Endothelial cell of umbilical vein (primary cell): ENCODE measurements at places on chromosomes 7 and 10.
A peak's percentile ranks its signal among the peaks of the same experiment; 100 is the strongest.

GRCh38 chr10:102676534-102677315 lies 32.4 kb downstream of the TRIM8 start:
- no peak for DNase-seq

- no peak for DNase-seq
These were observed 32.0 kb upstream of the STRIP2 start for GRCh38 chr7:129401967-129402860.

- no peak for DNase-seq
These were observed 356.4 kb upstream of the VWC2 start for GRCh38 chr7:49417034-49417433.

DNA sequence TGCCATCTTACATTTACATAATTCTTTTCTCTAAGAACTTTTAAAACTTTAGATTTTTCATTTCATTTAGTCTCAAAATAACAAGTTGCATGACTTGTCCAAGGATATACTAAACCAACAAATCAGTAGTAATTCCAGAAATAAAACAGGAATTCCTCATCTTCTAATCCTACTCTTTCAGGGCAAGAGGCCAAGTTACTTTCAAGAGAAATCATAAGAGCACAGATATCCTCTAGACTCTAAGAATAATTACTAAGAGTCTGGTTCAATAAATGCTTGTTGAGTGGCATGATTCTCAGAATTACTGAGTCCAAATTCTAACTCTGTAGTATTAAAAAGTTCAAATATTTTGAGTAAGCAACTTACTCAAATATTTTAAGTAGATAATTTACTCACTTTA lies 12.9 kb downstream of the PDZD8 start:
- peak; percentile 47 for DNase-seq

DNA sequence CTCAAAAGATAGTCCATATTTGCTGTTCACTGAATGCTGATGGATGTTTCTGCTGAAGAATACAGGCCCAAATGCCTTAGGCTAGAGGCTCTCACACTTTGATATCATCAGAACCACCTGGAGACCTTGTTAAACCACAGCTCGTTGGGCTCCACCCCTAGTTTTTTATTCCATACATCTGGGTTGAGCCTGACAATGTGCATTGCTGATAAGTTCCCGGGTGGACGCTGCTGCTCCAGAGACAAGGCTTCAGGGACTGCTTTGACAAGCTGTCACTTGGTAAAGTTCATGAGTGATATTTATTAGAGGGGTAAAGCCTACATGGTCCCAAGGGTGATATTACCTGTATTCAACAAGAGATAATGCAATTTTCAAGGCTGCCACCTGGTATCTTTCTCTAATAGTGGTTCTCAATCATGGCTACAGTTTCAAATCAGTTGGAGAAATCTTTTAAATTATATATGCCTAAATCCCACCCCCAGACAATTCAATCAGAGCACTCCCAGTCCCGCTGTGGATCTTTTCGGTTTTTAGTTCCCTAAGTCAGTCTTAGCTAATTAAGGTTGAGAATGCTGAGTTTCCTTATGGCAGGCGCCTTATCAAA lies 107.1 kb upstream of the GSDME start:
- no peak for DNase-seq

GRCh38 chr7:2237109-2237602 lies 4.4 kb upstream of the MAD1L1 start:
- DNase-seq, result no peak

DNA sequence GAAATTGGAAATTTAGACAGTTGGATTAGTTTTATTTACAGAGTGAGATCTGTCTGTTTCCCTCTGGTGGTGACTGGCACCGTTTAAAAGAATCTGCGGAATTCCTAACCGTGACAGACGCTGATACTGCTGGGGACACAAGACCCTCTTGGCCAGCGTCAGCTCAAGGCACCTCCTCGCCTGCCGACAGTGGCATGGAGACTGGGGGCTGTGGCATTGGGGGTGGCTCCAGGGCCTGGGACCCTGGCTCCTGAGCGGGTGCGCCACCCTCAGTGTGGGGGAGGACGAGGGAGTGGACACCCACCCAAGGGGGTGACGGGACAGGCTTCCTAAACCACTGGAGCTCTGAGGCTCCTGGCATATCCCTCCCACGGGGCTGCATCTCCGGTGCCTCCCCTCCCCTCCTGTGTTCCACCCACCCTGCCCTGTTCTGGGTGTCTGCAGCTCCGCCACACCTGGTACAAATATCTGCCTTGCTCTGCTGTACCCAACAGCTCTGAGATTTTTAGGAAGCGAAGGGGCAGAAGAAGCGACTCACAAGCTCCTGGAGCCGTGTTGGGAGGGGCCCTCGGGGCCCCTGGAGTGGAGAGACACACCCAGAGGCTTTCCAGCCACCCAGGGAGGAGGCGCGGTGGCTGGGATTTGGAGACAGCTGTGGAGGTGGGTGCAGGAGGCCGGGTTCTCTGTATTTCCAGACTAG lies 178.7 kb downstream of the DNAJB6 start:
- DNase-seq, result no peak

DNA sequence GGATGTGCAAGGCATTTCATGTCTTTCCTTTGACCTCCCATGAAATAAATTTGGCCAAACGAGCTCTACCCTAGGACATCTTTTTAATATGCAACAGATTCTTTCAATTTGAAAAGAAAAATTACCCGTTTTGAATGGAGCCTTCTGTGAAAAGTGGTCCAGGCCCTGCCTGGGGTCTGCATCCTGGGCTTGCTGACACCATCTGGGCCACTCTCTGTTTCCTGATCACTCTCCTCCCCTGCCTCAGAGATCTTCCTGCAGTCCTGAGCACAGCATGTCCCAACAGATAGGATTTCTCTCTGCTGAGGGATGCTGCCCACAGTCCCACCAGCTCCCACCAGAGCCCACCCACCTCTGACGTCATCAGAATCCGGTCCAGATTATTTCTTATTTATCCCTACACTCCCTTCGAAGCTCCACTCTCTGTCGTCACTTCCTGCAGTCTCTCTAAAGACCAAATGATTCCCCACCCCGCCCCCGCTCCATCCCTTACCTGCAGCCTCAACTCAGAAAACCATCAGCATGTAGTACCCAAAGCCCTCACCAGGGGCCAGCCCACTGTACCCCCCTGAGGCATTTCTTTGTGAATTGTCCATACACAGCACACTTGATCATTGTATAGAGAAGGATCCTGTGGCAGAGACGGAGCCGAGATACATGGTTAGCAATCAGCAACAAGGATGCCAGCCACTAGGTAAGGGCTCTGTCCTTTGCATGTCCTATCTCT lies 192.1 kb upstream of the MGMT start:
- no peak for DNase-seq

DNA sequence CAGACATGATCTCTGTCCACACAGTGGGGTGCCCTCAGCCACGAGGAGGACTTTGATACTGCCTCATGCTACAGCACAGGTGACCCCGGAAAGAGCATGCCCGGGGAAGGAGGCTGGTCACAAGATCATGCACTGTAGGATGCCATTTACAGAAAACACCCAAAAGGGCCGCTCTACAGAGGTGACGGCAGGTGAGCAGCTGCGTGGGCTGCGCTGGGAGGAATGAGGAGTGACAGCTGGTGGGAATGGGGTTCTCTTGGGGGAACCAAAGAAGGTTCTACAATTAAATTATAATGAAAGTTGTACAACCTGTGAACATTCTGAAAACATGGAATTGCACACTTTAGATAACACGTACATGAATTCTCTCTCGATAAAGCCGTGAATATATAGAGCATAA lies 12.0 kb downstream of the INTS1 start:
- no peak for DNase-seq

DNA sequence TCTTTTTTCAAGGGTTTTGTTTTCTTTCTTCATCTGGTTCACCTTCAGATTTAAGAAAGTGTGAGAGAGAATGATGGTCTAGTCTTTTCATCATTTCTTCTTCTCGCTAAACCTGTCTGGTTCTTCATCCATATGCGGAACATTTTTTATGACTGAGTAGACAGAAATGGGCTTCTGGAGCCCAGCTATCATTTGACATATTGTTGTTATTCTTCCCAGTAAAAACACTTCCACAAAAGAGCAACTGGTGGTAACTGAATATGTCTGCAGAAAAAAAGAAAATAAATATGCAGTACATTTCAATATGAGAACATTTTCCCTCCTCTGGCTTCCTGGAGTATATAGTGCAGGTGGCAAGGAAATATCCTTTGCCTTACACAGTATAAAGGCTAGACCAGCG lies 209.5 kb downstream of the JCAD start:
- no peak for DNase-seq

GRCh38 chr10:23174074-23174976 lies 17.8 kb upstream of the PTF1A start:
- no peak for DNase-seq

DNA sequence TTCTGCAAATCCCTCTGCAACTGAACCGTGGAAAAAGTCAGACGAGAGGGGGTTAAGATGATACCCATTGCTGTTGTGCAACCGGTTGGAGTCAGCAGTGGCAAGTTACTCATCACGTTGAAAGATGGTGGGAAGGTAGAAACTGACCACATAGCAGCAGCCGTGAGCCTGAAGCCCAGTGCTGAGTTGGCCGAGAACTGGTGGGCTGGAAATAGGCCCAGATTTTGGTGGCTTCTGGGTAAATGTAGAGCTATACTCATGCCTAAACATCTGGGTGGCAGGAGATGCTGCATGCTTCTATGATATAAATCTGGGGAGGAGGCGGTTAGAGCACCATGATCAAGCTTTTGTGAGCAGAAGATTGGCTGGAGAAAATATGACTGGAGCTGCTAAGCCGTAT lies 78.6 kb downstream of the ARL5B start:
- DNase-seq, result no peak

DNA sequence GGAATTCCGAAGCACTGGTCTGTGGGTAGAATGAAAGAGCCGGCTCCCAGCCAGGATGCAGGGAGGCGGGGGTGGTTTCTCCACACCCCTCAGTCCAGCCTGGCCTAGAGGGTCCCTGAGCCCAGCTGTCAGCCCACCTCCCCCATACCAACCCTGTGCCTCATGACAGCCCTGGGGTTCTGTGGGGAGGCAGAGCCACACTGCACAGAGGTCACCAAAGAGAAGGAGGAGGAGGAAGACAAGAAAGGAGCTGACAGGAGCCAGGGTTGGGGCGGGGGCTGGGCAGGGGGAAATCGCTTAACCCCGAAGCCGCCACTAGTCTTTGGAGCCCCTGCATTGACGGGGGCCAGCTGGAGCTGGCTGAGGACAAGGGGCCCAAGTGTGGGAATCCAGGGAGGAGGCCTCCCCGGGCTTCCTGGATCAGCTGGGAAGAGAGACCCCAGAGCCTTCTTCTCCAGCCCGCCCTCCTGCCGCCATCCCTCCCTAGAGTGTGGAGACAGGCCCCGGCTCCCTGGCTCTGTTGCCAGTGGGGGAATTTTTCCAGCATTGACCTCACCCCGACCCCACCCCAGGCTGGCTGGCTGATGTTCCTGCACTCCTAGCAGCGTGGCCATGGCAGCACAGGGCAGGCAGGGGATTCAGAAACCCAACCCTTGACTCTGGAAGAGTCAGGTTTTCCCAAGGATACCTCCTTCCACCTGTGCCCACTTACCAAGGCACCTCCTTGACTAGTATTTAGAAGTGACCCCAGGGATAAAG lies 32.5 kb downstream of the KAZALD1 start:
- DNase-seq, result no peak

- no peak for DNase-seq
These were observed 56.9 kb upstream of the ADGRA1 start for GRCh38 chr10:133030781-133031180.

DNA sequence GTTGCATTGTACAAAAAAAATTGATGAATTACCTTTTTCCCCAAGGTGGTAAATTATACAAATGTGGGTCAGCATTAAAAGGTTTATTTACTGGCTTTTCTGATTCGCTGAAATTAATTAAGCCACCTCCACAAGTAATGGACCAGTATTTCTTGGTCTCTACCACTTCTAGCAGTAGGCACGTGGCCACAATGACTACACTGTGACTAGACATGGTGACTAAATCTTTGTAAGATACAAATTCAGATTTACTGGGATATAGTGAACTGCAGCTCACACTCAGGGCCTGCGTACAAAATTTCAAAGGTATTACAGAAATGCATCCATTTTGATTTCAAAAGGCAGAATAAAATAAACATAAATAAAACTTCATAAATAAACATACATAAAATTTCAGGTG lies 10.9 kb downstream of the HPSE2 start:
- no peak for DNase-seq

DNA sequence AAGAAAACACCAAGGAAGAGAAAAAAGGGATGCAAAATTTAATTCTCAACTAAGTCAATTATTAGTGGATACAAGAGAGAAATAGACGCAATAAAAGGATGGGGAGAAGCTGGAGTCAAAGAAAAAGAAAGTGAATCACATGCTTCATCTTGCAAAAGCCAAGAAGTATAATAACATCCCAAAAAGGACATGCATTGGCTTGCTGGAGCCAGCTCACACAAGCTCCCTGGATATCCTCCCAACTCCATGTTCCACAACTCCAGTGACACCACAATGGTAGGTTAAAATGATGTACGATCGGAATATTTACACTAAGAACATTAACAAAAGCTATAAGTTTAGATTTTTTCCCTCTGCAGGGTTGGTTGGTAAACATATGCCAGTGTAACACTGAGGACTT lies 72.4 kb downstream of the MACC1 start:
- DNase-seq, result no peak

- DNase-seq, result no peak
These were observed 10.1 kb upstream of the EGR2 start for GRCh38 chr10:62826273-62826672.

DNA sequence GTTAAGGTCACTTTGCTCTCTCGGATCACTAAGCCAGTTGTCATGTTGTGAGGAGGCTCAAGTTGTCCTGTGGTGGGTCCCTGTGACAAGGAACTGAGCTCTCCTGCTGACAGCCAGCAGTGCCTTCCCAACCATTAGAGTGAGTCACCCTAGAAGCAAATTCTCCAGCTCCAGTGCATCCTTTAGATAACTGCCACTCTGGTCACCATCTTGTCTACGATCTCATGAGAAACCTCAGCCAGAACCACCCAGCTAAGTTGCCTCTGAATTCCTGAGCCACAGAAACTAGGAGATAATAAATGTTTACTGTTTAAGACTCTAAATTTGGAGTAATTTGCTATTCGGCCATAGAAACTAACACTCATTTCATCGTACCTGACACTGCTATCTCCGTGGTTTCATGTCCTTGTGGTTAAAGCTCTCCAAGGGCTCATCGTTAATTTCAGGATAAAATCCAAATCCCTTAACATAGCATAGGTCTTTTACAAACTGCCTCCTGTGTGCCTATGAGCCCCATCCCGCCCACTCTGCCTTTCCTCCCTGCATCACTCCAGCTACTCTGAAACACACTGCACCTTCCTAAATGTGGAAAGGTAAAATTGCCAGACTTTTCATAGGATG lies 56.5 kb upstream of the WIPF3 start:
- no peak for DNase-seq

- no peak for DNase-seq
These were observed 8.9 kb downstream of the IGFBP1 start for GRCh38 chr7:45897042-45897690.

GRCh38 chr10:3067859-3068179 lies 471 bp downstream of the PFKP start:
- DNase-seq, result no peak

DNA sequence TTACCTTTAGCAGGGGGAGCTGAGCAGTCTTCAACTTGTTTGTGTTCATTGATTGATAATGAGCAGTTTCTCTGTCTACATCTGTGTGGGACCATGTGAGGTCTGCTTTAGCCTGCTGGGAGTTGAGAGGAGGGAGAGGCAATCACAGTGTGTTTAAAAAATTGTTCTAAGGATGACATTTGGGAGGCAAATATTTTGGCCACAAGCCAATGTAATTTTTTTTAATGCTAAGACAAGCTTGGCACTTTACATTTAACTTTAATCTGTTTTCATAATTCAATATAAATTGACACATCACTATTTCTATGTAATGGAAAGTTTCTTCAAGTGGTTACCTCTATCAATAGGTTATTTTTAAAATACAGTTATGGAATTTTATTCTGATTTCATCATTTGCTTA lies 55.9 kb upstream of the SEMA3A start:
- DNase-seq, result peak; percentile 26

- DNase-seq, result peak; percentile 68
These were observed 31.7 kb downstream of the TECTB start for GRCh38 chr10:112314822-112315474.
